Immature natural killer cell (primary cell): ENCODE measurements at places on chromosomes 3 and 15.

DNA sequence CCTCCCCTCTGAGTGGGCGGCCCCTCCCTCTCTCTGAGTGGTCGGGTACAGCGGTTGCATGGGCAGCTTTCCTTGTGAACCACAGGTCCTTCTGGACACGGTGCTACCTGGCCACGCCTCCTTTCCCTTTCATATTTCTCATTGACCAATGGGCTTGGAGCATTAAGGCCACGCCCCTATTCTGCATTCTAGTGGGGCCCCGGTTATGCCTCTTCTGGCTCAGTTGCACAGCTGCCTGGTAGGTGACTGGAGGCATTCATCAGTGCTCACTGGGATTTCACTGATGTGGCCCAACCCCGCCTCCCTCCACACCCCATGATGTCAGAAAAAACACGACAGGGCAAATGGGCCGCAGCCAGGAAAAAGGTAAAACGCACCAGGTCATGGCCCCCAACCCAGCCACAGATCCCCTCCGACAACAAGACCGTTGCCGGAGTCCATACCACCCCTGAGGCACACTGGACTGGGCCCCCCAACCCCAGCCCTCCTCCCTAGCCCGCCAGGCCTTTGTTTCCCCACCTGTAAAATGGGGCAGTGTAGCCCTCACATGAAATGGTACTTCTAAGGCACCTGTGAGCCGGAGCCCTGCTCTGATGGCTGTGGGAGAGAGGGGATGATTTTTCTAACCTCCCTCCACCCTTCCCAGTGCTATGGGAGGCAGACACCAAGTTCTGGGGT, 26.3 kb downstream of the NGRN start:
- DNase-seq = no peak

DNA sequence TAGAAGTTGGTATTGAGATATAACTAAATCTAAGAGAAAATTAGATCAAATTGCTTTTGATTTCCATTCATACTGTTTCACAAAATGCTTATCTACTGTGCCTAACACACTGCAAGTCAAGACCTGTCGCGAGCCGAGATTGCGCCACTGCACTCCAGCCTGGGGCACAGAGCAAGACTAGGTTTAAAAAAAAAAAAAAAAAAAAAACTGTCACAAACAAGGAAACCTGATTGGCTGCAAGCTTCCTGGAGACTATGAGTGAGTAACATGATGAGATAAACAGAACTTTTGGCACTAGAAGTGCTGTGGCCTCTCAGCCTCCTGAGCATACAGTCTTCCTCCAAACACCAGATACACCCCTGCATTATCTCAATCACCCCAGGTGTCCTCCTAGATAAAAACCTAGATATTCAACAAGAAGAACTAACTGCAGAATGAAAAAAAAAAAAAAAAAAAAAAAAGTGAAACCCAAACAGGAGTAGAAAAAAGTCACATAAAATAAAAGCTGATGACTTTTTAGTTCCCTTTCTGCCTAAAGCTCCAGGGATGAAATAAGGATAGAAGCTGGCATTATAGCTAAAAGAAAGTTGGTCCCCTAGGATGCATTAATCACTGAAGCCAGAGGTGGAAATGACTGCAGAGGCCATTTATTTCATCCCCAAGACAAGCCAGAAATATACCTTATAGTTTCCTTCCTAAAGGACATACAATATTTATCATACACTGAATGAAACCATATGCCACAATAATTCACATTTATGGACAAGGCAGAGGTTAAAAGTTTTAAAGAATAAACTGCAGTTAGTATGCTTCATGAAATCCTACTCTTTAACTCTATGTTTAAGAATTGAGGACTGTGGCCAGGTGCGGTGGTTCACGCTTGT, 82.4 kb downstream of the P3H2 start:
- no peak for DNase-seq

- DNase-seq = no peak
Observed at GRCh38 chr3:62365391-62366125, 7.8 kb downstream of the FEZF2 start.

DNA sequence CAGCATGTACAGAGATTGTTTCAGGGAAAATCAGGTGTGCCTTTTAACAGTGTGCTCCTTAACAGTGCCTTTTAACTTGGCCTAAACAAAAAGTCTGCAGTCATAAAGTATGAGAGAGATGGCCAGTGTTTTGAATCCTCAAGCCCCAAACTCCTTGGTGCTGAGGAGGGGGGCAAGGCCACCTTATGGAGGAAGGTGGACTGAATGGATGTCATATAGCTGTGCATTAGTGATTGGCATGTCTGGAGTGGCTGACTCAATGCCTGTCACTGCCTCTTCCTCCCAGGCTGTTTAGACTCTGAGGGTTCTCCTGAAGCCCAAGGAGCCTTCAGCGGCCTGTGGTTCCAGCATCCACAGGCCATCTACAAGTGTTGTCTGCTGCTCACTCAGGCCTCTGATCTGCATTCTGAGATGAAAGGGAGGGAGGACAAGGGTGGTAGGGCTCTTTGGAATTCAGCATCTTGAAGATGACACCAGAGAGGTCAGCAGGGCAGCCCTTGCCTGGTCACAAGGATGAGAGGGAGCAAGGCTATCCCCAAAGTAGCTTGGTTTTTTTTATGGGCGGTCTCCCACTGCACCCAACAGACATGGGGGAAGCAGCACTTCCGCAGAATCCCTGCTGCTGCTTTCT, 1.5 kb downstream of the FOXL2NB start:
- no peak for DNase-seq

DNA sequence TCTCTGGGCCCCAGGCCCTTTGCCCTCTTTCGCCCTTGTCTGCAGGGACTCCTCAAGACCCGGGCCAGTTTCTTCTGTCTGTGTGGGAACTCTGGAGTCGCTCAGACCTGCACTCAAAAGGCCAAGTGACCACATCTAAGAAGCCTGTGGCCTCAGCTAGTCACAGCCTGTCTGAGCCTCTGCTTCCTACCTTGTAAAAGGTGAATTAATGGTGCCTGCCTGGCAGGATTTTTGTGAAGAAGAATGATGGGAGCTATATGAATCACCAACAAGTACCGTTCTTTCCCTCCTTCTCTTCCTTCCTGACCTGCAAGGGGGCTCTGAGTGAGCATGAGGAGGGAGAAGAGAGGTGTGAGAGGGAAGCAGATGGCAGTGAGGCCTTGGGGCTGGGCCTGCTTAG, 7.5 kb downstream of the PLIN1 start:
- no peak for DNase-seq

GRCh38 chr15:27784107-27784506, 315.0 kb downstream of the OCA2 start:
- DNase-seq = no peak

DNA sequence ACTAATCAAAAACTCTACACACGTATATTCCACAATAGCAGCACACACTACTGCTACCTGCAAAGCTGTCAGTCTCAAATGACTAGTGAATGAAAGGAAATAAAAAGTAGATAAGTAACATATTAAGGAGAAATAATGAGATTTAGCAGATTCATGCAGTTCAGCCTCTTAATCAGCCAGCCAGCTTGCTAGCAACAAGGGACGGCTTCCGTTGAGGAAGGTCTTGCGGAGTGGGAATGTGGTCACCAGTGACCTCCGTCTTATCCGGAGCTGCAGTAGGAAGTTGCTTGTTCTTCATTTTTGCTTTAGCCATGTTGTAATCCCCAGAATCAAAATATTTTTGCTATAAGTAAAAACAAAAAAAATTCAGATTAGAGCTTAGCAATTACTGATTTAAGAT, 17.1 kb downstream of the ARPP19 start:
- no peak for DNase-seq

DNA sequence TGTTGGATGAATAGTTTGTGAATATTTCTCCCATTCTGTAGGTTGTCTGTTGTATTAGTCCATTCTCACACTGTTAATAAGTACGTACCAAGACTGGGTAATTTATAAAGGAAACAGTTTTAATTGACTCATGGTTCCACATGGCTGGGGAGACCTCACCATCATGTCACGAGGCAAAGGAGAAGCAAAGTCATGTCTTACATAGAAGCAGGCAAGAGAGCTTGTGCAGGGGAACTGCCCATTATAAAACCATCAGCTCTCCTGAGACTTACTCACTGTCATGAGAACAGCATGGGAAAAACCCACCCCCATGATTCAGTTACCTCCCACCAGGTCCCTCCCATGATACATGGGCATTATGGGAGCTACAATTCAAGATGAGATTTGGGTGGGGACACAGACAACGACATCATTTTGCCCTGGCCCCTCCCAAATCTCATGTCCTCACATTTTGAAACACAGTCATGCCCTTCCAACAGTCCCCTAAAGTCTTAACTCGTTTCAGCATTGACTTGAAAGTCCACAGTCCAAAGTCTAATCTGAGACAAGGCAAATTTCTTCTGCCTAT, 133.2 kb downstream of the LMLN start:
- no peak for DNase-seq

DNA sequence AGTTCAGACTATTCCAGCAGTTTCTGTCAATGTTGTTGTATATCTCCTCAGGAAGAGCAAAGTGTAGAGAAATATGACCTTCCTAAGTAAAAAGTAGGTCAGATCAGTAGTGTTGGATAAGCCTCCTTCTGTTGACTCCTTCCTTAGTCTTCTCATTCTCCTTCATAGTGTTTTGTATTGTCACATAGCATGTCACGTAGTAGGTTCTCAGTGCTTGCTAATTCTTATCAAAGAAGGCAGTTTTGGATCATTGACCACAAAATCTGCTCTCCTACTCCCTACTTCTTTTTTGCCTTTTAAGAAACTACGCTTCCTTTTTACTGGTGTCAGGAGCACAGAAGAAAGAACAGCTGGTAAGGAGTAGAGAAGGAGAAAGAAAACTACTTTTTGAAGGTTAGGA, 1.0 kb upstream of the MGA start:
- no peak for DNase-seq
